ENCODE measurements at places on chromosomes 1 and 21. TPM values are rescaled to one million over a fixed set of nuclear protein-coding genes. Genes with fewer than 3 reads are reported as not detected.

- DNase-seq: no peak
These were observed 329.9 kb upstream of the GREM2 start for GRCh38 chr1:240941701-240942370.

GRCh38 chr1:231580874-231581273 lies 45.7 kb upstream of the DISC1 start:
- no peak for DNase-seq

- DNase-seq: no peak
These were observed 41.3 kb downstream of the NFYC start for GRCh38 chr1:40732756-40733301.

- DNase-seq: no peak
These were observed 162.0 kb downstream of the RUNX1 start for GRCh38 chr21:34887105-34887442.

The CELA3A gene
- not detected for total RNA-seq

- no peak for DNase-seq
These were observed 96.0 kb upstream of the BMP8A start for GRCh38 chr1:39395357-39395831.

DNA sequence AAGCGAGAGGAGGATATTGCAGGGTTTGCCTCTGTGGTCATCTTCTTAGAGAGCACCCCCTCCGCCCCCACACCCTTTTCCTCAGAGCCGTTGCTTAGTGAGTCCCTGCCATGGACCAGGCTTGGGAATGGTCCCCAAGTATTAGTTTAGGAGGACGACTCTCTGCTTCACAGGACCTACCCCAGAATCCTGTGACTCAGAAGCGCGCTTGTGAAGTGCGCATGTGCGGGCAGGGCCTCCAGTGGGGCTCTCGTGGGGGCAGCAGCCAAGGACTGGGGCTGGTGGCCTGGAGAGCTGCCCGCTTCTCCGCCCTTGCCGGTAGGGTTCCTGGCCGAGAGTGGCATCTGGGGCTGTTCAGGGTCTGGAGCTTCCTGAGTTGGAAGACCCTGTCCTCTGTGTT lies 37.3 kb upstream of the HMGN1 start:
- no peak for DNase-seq

The RGS1 gene
- 56.8 TPM for total RNA-seq

The FCRLB gene
- 0.33 TPM for total RNA-seq

- DNase-seq: no peak
These were observed 25.0 kb downstream of the NRIP1 start for GRCh38 chr21:15039607-15040299.

- no peak for DNase-seq
These were observed 42.2 kb downstream of the CLDN14 start for GRCh38 chr21:36437745-36438128.

GRCh38 chr1:1597275-1597930 lies 2.5 kb downstream of the FNDC10 start:
- DNase-seq: no peak

- DNase-seq: no peak
These were observed 113.1 kb upstream of the SLC45A1 start for GRCh38 chr1:8204826-8205225.

The DCDC2B gene
- not detected for total RNA-seq

- no peak for DNase-seq
These were observed 12.4 kb downstream of the FYB2 start for GRCh38 chr1:56806804-56807203.

The TRABD2B gene
- total RNA-seq: not detected

- no peak for DNase-seq
These were observed 16.9 kb upstream of the EFCAB14 start for GRCh38 chr1:46735708-46736324.

The DMRTA2 gene
- total RNA-seq: not detected

DNA sequence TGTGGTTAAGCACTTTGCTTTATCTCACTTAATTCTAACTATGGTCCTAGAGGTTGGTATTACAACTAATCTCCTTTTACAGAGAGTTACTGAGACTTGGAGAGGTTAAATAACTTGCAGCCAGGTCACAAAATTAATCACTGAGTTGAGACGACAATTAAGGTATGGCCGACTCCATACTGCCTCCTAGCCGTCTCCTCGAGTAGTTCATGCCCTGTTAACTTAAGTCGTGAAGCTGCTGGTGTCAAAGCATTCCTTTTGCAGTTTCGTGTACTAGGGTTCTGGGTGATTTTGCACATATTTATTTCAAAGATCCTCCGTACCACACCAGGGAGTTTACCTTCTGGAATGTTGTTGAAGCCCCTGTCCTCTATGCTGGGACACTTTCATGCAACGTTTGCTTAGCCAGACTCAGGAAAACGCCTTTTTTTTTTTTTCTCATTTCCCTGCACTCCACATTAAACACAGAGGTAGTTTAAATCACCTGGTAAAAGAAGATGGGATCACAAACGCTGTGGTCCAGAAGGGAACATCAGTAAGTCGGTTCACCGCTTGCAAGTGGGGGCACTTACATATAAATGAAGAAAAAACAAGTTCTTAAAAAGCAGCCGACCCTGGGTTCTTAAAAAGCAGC lies 570 bp upstream of the NEK7 start:
- peak; percentile 77 for DNase-seq

The NCMAP gene
- total RNA-seq: 0.04 TPM

- peak; percentile 41 for DNase-seq
These were observed 73.1 kb upstream of the TMEM51 start for GRCh38 chr1:15080328-15081007.

DNA sequence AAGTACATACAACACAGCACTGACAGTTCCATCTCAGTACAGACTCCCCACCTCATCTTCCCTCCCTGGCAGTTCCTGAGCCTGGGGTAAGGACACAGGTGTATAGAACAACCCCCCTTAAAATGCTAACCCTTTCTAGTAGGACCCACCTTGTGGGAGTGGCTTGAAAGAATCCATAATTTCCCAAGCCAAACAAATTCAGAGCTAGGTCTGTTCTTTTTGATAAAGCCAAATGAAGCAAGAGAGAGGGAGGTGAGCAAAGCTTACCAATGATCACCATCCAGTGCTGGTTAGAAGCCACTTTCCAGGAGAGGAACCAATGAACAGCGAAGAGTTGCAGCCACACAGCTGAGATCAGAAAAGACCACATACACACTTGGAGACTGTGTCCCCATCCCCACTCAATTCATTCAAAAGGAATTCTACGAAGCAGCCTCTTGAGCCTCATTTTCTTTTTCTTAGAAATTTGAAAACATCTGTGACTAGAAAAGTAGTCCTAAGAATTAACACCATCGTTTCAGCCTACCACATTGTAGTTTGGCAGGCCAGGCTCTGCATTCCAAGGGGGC lies 9.2 kb downstream of the UBE2Q1 start:
- DNase-seq: no peak

DNA sequence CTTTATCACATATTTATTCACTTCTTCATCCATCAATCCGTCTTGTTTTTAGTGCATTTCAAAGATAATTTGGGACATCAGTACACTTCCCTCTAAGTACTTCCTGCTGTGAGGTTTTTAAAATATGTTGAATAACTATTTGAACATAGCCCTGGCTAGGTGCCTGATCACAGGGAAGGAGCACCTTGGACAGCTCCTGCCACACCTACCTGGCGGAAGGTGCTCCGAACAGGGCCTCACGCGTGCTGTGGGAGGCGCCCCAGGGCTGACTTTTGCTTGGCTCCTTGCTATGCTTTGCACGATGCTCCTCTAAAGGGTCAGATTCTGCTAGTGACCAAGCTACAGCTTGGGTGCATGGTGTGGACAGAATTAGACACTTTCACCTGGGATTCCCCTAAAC lies 4.9 kb upstream of the ATXN7L2 start:
- DNase-seq: no peak

GRCh38 chr1:23366598-23366997 lies 3.0 kb downstream of the ZNF436 start:
- no peak for DNase-seq

The SH2D5 gene
- 0.24 TPM for total RNA-seq

DNA sequence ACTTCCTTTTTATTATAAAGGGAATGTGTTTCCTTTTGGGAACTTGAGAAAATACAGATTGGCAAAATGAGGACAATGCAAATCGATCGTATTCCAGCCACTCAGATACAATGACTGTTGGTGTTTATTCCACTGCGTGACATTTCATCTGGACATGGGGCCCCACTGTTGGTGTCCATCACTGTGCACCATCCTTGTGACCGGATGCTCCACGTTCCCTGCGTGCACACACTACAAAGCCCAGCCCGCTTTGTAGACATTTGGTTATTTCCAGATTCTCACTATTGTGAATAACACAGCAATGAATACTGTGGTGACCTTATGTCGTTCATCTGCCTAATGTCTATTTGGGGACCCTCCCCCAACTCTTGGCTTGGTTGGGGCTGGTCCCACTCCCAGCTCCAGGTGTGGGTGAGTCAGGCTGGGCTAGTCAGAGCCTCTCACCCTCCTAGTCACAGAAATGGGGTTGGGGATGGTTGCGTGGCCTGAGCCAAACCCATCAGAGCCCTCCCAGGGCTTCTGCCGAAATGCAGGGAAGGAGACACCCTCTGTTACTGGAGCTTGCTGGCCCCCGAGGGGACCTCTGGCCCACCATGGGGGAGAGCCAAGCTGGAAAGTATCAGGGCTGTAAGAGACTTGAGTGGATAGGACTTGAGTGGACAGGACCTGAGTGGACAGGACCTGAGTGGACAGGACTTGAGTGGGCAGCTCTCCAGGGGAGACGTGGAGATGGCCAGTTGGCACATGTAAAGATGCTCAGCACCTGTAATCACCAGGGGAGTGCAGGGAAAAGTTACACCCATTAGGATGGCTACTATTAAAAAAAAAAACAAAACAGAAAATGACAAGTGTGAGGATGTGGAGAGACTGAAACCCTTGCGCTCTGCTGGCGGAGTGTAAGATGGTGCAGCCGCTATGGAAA lies 57.1 kb upstream of the ADARB1 start:
- DNase-seq: no peak

The CFAP107 gene
- total RNA-seq: not detected

Measured in CD8-positive, alpha-beta memory T cell (primary cell).